Right atrium auricular region (tissue), 2 donors: ENCODE measurements at places on chromosomes 2 and 18.
A peak's percentile ranks its signal among the peaks of the same experiment; 100 is the strongest.

DNA sequence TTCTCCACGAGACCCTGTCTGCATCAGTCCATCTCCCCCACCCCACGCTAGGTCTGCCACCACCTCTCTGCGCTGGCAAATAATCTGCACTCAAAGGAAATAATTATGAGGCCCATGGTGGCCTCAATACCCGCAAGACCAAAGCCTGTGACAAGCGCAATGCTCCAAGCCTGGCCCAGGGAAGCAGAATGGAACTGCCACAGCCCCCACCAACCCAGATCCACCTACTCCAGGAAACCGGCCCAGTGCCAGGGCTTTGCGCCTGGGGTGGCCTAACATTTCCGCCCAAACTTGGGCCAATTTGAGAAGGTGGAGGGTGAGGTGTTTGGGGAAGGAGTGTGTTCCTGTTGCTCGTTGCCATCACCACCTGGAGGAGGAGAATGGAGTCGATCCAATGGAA lies 26.0 kb upstream of the ATOH8 start:
- DNase-seq: no peak

GRCh38 chr2:12074126-12074844 lies 327.9 kb downstream of the LPIN1 start:
- DNase-seq: no peak

DNA sequence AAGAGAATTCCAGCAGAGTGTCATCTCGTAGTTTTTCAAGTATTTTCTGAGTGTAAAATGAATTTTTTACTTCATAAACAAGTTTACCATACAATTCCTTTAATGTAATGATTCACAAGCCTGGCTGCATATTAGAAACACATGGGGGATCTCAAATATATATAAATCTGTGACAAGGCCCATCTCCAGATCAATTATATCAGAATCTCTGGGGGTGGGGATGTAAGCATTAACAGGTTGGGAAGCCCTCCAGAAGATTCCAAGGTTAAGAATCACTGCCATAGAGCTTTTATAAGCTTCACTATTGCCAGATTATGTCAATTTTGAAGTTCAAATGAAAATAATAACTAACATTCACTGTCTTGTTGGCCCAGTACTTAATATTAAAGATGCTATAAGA lies 111.2 kb downstream of the BAZ2B start:
- DNase-seq: no peak

GRCh38 chr2:239238839-239239606 lies 161.8 kb downstream of the HDAC4 start:
- DNase-seq: no peak

- DNase-seq: peak; percentile 63
Observed at GRCh38 chr18:44599412-44599811, 81.3 kb upstream of the SETBP1 start.

DNA sequence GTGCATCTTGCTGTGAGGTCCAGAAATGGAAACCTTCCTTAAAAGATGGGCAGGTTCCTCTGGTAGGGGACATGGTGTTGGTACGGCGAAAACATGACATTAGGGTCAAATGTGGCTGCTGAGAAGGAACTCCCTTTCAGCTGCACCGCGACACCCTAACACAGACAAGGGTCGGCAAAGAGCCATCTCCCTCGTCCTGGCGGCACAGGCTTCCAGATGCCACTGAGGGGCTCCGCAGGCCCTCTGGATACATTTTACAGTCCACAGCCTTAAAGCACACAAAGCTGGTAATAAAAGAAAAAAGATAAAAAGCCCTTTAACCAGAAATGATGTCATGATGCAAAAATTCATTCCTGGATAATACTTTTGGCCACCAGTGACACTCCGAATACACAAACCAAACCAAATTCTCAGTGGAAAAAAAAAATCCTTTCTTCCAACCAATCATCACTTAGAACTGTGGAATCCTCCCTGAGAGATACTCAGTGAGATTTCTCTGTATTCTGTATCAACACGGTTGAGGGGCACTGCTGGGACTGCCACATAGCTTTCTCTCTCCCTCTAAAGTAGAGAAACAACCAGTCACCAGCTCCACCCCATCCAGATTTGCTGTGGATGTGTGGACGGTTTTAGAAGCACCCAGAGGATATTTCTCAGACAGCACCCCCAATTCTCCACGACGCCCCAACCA lies 174.8 kb downstream of the HDAC4 start:
- no peak for DNase-seq

DNA sequence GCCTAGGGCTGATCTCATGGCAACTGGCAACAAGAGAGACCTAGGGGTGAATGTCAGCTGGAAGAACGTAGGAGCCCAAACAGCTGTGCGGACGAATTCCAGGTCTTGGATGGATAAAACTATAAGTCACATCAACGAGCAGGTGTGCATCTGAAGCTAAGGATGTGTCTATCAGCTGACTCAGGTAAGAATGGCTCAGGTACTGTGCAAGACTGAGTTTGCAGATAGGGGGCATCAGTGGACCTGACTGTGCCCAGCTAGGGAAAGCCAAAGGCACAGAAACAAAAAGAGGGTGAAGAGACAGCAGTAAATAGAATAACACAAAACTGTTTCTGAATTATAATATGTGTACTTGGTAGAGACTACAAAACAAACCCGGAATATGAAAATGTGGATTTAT lies 357.3 kb downstream of the ZEB2 start:
- DNase-seq: no peak

DNA sequence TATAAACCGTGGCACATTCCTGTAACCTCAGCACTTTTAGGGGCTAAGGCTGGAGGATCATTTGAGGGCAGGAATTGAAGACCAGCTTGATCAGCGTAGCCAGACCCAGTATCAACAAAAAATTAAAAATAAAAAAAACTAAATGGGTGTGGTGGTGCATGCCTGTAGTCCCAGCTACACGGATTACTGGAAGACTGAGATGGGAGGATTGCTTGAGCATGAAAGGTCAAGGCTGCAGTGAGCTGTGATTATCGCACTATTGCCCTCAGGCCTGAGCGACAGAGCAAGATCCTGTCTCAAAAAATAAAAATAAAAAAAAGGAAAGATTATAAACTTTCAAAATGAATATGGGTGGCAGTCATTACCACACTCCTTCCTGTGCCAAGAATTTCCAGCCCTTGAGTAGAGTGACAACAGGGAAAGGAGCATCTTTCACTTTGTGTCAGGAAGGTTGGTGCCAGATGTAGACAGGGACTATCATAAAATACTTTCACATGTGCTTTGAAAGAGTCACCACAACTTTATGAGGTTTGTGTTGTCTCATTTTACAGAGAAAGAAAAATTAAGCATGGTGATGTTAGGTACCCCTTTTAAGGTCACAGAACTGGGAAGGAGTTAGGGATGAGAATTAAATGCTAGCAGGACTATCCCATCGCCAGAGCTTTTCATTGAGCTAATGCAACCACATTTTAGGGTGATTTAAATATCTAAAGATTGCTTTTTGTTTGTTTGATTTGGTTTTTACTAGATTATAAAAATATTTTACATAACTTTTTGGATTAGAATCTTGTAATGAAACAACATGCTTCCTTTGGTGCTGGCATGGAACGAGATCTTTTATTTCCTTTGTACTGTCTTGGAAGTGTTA lies 1617.4 kb upstream of the ACVR2A start:
- no peak for DNase-seq

DNA sequence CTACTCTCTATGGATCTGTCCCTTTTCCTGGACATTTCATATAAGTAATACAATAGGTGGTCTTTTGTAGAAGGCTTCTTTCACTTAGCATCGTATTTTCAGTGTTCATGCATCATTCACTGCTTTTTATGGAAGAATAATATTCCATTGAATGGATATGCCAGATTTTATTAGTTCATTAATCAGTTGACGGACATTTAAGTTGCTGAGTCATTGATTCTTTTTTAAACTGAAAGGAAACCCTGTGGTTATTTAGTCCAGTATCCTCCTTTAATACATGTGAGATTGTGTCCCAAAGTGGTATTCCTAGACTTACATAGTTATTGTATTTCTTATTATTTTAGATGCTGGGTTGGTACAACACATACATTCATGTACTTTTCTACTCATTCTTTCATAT lies 162.1 kb upstream of the UNC80 start:
- no peak for DNase-seq

DNA sequence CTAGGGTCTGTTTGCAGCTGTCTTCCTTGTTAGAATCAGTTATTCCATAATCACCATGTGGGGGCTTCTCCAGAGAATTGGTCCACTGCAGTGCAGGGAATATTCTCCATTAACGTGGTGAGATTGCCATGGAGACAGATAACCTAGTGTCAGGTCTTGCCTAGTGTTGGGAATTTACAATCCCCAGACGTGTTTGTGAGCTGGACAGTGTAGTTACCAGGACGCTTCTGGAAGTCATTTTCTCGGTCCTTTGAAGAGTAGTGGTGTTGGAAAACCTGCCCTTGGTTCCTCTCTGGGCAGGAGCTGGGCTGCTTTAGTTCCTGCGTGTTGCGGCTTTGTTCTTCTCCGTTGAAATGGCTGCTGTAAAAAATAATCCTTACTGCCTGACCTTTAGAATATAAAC lies 68.8 kb upstream of the LYPD6B start:
- DNase-seq: no peak

GRCh38 chr2:42182654-42183308 lies 13.6 kb downstream of the EML4 start:
- no peak for DNase-seq

- DNase-seq: no peak
Observed at GRCh38 chr2:197035002-197035401, 108.5 kb upstream of the PGAP1 start.

DNA sequence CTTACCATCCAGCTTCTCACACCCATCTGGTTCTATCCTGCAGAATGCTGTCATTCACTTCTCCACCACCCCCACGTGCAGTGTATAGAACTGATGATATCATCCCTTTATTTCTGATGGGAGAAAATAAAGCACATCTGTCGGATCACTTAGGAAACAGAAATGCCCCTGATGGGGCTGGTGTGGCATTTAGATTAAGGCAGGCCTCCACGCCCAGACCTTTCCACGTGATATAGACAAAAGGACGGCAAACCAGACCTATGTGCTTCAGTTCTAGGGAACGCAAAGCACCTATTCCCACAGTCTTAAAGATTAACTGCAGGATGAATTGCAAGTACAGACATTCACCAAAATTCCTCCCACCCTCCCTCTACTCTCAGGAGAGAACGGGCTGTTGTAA lies 27.6 kb upstream of the CABLES1 start:
- DNase-seq: no peak

- no peak for DNase-seq
Observed at GRCh38 chr2:120176526-120176925, 46.7 kb downstream of the TMEM185B start.

DNA sequence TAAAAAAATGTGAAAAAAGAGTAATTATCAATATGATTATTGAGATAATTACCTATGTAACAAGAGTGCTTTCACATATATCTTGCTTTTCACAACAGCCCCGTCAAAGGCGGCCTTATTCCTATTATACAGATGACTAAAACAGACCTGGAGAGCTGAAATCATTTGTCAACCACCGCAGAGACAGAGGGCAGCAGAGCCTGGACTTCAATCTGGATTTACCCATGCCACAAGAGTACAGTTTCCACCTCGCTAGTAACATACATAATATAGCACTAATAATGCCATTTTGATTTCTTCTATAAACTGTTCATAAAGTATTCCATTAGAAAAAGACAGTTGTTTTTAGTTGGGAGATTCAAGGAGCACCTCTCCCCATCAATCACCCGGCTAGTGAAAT lies 121.8 kb downstream of the EPB41L3 start:
- no peak for DNase-seq

DNA sequence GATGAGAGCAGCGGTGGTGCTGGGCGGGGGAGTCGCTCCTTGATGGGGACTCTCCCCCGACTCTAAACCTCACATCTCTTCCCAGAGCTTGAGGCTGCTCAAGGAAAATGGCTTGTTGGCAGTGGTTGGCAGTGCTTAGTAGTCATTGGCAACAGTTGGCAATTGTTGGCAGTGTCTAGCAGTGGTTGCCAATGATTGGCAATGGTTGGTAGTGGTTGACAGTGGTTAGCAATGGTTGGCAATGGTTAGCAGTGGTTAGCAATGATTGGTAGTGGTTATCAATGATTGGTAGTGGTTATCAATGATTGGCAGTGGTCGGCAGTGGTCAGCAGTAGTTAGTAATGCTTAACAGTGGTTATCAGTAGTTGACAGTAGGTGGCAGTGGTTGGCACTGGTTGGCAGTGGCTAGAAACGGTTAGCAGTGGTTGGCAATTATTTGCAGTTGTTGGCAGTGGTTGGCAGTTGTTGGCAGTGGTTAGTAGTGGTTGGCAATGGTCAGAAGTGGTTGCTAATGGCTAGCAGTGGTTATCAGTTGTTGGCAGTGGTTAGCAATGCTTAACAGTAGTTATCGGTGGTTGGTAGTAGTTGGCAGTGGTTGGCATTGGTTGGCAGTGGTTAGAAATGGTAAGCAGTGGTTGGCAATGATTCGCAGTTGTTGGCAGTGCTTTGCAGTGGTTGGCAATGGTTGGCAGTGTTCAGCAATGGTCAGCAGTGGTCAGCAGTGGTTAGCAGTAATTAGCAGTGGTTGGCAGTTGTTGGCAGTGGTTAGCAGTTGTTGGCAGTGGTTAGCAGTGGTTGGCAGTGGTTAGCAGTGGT lies 85.4 kb upstream of the OTOS start:
- DNase-seq: no peak

DNA sequence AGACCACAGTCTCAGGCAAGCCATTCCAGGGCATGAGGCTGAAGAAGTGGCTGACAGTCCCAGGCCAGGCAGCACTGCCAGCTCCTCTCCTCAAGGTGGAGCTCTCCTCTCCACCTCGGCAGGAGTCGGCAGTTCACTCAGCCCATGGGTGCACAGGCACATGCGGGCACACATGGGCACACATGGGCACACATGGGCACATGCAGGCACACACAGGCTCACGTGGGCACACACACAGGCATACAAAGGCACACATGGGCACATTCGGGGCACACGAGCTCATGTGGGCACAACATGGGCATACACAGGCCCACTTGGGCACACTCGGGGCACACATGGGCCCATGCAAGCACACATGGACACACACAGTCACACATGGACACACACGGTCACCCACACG lies 65.3 kb upstream of the TAF1B start:
- DNase-seq: no peak

DNA sequence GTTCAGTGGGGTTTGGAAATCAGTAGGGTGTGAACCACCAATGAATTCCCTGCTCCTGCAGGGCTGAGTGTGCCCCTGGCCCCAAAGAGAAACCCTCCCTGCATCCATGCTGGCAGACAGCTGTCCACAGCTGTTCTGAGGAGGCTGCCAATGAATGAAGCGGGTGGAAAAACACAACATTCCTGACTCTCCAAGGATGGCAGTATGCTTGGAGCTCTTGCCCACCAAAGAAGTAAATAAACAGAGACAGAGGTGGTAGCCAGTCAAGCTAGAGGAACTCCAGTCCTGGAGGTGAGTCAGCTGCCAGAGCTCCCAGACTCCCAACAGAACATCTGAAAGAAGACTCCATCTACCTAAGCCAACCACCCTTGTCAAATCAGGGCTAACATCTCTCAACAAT lies 6.2 kb downstream of the ZBTB7C start:
- DNase-seq: no peak

GRCh38 chr2:120077896-120078295 lies 65.0 kb downstream of the EPB41L5 start:
- DNase-seq: no peak

- DNase-seq: no peak
Observed at GRCh38 chr2:127217470-127218325, 2.4 kb downstream of the CYP27C1 start.

GRCh38 chr2:46771309-46771708 lies 144.3 kb downstream of the MCFD2 start:
- no peak for DNase-seq
